ENCODE measurements at places on chromosomes 3 and 15.

DNA sequence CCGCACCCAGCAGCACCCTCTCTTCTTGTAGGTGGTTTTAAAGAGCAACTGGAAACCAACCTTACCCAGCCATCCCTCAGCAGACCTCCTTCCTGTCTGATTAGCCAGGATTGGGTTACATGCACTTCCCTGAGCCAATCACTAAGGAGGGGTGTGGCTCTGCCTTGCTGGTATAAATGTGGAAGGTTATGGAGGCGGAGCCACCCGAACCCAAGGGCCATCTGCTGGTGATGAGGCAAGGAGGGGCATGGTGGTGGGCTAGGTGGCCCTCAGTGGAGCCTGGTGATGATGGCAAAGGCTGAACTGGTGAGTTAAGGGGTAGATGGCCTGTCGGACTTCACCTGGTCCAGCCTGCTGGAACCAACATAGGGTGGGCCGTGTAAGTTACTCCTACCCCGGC, 39.8 kb downstream of the CCDC33 start:
- DNase-seq, result no peak

DNA sequence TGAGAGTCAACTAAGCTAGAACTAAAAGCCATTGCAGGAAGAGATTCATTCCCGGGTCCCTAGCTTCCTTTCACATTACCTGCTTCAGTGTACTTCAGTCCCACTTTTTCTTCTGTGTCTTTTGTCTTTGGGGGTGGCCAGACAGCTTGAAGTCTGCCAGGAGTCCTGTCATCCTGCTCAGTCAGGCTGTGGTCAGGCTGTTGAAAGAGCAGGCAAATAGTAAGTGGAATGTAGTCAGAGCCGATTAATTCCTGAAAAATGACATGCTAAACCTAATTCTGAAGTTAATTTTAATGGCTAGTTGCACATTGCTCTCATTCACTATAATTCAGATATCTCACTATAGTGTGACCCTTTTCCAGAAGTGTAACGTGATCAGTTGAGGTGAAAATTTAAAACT, 129.6 kb downstream of the FMN1 start:
- no peak for DNase-seq

- DNase-seq, result no peak
Observed at GRCh38 chr3:45078910-45079522, 52.9 kb downstream of the CLEC3B start.

GRCh38 chr3:111668326-111668725, 73.2 kb upstream of the ZBED2 start:
- no peak for DNase-seq

GRCh38 chr3:169929830-169930519, 18.6 kb downstream of the SAMD7 start:
- no peak for DNase-seq

DNA sequence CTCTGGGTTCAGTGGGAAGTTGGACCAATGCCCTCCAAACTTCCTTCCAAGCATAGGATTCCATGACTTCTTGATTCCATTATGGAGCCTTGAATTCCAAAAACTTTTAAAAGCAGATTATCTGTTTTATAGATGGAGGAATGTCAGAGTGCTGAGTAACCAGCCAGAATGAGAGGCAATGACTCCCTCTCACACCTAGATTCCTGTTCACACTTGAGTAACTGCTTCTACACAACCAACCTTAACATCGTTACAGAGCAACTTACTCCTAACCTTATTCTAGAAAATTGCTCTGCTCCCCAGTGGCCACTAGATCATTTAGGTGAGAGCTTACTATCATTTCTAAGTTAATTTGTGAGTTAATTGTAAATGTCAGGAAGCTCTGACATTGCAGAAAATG, 24.2 kb upstream of the NR2F2 start:
- no peak for DNase-seq

DNA sequence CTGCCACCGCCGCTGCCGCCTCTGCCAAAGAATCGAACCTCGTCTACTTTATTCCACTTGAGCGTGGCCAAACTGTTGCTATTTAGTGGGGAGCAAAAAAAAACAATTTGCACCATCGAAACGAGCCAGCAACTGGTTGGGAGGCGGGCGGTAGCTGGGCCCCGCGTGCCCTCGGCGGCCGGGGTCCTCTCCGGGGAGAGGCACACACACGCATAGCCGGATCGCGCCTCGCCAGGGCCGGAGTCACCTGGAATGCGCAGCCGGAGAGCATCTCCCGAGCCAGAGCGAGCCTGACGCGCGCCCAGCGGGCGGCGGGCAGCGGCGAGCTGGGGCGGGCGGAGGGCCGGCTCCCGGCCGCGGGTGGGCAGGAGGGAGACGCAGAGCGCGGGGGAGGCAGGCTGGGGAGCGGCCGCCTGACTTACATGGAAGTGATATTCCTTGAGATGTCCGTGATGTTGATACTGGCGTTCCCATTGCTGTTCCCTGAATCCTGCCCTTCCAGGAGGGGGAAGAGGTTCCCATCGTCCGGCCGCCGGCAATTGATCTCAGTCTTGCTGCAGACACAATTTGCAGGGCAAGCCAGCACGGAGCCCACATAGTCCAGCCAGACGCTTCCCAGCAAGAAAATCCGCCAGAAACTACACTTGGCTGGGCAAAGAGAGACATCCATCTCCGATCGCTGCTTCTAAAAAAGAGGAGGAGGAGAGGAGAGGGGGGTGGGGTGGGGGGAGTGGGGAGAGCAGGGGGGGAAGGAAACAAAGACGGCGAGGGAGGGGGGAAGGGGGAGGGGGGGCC, 858 bp downstream of the NTRK3 start:
- DNase-seq, result no peak

DNA sequence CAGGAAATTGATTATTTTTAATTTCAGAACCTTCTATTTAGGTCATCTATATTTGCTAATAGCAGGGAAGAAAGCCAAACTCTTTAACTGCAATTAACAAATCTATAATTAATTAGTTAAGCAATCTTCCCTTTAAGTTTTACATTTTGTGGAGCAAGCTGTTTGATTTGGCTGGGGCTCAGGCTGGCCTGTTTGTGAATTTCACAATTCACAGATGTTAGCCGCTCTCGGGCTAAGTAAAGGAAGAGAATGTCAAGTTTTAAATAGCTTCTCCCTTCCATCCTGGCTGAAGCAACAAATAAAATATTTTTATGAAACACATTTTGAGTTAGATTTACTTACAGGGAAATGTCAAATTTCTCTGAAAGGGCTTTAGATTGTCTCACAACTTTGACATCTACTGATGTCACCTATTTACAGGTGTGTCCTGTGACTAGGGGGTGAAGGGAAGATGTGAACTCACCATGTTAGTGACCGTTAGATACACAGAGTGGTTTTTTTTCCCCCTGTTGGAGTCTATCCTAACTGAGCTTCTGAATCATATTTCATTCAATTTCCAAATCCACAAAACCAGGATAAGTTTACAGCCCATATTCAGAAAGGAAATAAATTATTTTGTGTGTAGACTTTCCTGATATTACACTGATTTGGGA, 1.3 kb upstream of the TP63 start:
- DNase-seq, result no peak

DNA sequence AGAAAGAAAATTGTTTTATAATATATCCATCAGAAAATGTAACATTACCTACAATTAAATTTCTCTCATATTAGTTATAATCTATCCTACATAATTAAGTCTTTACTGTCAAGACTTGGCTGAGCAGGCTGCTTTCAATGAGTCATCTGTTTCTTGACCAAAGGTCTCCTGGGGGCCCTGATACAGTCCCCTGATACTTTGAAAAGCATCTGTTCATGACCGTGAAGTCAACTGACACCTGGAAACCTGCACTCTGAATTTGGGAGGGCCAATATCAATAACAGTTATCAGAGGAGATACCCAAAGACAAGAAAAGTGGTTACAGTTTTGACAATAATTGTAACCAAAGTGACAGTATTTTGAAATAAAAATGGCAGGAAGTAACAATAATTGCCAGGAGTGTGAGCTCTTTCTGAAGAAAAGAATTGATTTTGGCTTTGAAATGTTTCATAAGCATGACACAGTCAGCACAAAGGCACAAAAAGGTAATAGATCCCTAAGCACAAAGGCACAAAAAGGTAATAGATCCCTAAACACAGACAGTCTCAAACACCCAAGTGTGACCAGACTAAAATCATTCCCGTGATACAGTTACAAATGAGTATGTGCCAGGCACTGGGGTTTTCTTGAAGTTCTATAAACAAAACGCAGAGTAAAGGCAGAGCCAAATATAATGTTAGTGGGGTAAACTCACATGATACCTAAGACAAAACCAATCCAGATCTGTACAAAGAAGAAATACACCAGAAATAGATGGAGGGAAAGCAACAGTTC, 260.7 kb downstream of the PLOD2 start:
- no peak for DNase-seq

DNA sequence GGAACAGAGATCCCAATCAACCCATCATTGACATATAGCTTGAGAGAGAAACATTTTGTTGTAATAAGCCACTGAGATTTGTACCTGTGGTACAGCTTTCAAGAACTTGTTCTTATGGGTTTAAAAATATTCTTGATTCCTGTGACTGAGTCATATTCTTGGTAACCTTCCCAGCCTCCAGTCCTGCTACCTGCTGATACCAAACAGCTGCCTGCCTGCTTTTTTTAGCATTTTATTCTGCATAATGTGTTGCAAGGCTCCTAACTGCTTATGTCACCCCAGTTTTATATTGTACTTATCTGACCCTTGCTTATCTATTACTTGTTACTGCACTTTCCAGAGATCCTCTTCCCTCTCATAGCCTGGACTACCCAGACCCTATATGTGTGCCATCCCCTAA, 349.3 kb upstream of the SOX2 start:
- DNase-seq, result no peak

GRCh38 chr3:184743248-184743647, 31.4 kb upstream of the MAGEF1 start:
- DNase-seq, result no peak

DNA sequence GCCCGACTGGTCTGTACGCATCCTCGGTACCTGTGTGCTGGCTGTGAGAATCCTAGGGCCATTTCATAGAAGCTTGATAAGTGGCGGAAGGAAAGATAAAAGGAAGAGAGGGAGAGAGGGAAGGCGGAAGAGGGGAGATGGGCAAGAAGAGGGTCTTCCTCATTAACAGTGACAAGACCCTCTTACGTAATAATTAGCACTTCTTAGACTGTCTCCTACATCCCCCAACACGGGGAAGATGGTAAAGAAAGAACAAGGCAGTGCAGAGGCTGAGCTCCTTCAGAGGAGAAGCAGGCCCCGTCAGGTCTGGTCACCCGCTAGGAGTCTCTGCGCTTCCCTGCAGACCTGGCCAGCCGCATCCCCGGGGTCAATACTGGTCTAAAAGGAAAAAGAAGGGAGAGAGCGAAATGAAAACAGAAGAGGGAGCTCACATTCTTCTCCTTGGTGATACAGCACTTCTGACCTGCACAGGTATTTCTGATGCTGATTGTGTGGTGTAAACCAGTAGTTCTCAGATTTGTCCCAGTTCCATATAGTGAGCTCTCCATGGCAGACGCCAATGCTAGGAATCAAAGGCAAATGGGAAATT, 19.0 kb upstream of the FAM240A start:
- DNase-seq, result no peak

- DNase-seq, result no peak
Observed at GRCh38 chr3:128360705-128361271, 105.9 kb downstream of the DNAJB8 start.

DNA sequence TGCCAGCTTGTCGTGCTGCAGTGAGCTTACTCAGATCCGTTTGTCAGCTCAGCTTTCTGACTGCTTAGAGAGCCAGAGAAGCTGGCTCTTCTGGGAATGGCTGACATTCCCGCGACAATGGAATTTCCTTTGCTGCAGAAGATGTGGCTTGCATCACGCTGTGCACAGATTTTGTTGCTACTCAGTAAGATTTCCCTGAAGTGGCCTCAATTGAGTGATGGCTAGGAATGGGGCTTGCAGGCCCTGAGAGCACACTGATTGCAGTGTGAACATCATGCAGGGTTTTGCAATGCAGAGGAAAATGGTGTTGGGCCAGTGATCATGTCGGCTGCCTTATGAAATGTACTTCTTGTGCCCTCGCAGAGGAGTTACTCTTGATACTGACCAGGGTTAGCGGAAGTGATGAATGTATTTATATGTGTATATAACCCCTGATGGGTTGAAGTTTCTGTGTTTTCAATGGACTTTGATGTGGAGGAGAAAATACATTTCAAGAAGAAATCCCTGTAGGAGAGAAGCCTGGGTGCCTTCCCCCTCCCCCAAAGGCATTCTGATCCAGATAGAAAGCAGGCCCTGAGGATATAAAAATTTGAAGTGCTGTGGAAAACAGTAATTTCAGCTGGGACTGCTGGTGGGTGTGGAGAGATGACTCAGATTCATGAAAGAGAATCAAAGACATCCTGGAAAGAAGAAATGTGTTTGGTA, 102.5 kb upstream of the PDZRN3 start:
- no peak for DNase-seq

GRCh38 chr3:27797773-27798172, 75.7 kb upstream of the EOMES start:
- no peak for DNase-seq

GRCh38 chr15:83064859-83065258, 2.2 kb downstream of the BTBD1 start:
- no peak for DNase-seq

DNA sequence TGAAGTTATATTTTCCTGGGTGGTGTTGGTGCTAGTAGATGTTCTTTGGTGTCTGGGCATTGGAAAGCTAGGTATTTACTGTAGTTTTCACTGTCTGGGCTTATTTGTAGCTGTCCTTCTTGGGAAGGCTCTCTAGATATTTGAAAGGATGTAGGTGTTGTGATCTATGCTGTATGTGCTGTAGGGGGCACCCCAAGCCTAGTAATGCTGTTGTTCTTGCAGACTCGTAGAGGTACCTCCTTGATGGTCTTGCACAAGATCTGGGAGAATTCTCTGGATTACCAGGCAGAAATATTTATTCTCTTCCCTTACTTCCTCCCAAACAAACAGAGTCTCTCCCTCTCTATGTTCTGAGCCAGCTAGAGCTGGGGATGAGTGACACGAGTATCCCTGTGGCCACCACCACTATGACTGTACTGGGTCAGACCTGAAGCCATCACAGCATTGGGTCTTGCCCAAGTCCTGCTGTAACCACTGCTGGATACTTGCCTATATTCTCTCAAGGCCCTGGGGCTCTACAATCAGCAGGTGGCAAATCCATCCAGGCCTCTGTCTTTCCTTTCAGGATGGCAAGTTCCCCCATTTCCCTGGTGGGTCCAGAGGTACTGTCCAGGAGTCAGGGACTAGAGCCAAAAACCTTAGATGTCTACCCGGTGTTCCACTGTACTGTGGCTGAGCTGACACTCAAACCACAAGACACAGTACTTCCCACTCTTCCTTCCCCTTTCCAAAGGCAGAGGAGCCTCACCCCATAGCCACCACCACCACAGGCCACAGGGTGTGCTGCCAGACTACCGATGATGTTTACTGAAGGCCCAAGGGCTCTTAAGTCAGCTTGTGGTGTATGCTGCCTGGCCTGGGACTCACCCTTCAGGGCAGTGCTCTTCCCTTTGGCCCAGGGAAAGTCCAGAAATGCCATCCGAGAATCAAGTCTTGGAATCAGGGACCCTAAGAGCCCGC, 195.2 kb upstream of the DPPA4 start:
- peak; percentile 39 for DNase-seq

GRCh38 chr3:106014518-106014917, 145.7 kb upstream of the CBLB start:
- no peak for DNase-seq

Measured in CD4-positive, alpha-beta T cell treated with Interleukin-2 at 100 ng/mL for 4 hours (primary cell).